Activated T-helper 9 cell treated with anti-CD3 and anti-CD28 coated beads, Interleukin-2, amount 50 U/mL, for 16 hours (primary cell): ENCODE measurements at places on chromosomes 1 and 21.

- no peak for DNase-seq
Measured at GRCh38 chr1:103492003-103492625, 33.4 kb upstream of the RNPC3 start.

GRCh38 chr21:35236090-35236489, 187.0 kb upstream of the RUNX1 start:
- DNase-seq, result no peak

GRCh38 chr1:58573705-58574591, 3.1 kb downstream of the TACSTD2 start:
- DNase-seq, result no peak

- no peak for DNase-seq
Measured at GRCh38 chr1:171115280-171115897, 24.7 kb downstream of the FMO3 start.

DNA sequence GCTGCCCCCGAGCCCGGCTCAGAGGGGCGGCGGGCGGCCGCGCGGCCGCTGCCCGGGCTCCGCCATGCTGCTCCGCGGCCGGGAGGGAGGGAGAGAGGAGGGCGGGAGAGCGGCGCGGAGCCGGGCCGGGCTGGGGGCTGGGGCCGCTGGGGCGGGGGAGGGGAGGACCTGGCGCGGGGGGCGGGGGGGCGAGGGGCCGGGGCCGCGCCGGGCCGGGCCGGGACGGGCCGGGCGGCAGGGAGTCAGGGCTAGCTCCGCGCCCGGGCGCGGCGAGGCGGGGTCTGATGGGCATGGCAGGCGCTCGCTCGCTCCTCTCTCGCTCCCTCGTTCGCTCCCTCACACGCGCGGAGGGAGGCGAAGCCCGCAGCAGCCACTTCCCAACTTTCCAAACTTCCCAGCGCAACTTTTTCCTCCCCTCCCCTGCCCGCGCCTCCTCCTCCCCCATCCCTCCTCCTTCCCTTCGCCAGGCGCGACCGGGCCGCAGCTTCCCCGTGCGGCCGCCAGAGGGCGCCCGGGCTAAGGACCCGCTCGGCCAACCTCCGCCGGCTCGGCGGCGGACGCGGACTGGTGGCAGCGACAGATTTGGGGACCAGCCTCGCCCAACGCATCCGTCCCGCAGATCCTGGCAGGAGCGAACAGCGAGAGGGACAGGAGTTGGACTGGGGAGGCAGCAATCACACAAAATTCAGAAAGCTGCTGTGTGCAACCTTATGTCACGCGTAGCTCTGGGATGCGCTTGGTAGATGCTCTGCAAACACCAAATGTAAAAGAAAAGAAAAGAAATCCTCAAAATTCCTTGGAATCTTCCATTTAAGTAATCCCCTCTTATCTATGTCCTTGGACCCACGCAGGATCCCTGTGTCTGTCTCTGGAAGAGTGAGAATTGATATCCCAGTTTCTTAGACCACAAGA, at the start of gene TRABD2B:
TRABD2B (minus strand) TSS at position 97 of the 912 bp plus-strand sequence.
- DNase-seq, result peak; percentile 42

DNA sequence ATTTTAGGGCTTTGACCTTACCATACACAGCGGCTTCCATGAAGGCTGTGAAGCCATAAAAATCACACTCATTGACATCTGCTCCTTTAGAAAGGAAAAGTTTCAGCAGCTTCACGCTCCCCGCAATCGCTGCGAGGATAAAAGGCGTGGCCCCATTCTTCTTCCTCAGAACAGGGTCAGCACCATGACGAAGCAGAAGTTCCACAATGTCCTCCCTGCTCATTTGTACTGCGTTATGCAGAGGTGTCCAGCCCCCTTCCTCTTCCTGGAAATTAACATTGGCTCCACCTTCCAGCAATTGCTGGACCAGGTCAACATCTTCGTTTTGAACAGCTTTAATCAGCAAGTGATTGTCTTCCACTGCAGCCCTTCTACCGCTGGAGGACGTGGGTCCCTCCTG, 2.7 kb downstream of the RNASEL start:
- no peak for DNase-seq

DNA sequence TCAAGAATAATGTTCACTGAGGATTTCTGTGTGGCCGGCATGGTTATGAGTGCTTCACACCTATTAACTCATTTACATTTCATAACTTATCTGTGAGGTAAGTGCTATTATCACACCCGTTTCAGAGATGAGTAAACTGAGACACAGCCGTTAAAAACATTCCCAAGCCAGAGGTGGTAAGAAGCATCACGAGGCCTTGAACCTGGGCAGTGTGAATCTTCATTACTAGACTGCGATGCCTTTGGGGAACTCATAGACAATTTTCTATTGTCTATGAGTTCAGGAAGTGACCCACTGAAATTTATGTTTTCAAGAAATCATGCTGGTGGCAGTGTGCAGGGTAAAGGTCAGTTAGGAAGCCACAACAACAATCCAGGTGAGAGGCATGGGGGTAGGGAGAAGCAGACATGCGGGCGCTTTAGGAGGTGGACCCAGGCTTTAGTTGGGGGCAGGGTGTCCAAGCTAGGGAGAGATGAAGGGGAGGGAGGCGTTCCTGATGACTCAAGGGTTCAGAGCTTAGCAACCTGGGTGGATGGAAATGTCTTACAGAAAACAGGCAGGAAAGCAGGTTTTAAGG, 14.5 kb downstream of the GNG12 start:
- no peak for DNase-seq

DNA sequence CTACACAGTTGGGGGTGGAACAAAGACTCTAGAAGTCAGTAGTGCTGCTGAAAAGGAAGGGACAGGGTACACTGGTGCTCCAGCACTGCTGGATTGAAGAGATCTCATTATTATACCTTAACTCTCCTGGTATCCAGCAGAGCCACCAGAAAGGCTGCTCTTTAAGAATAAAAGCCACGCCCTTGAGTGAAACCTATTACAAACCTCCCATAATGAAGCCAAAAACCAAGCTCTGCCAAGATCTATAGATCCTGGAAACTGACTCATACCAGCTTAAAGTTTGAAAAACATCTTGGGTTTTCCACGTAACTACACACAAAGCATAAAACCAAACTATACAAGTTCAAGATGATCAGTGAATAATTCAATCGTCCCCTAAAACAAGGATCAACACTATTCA, 38.0 kb downstream of the ADSS2 start:
- no peak for DNase-seq

DNA sequence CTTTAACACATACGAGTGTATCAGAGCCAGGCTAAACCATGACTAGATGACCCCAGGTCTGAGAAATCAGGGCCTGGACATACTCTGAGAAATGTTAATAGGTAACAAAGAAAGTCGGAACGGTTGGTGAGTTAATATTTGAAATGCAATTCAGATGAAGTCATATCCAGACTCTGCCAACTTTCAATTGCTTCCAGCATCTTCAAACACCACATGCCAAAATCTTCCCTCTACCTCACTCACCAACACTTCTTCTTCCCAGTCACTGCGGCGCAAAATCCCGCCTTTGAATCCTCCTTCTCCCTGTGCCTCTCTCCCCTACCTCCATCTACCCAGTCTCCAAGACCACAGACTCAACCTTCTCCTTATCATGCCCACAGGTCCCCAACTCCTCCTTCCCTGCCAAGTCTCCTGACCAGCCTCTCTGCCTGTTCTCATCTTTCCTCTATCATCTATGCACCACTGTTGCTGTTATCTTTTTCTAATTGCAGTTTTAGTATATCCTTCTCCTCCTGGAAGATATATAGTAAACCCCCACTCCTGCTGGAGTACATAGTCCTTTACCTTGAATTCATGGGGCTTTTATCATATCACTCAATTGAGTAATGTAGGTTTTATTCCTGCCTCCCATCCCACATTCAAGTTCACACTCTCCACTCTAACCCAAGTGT, 41.3 kb downstream of the ZBTB18 start:
- DNase-seq, result no peak

DNA sequence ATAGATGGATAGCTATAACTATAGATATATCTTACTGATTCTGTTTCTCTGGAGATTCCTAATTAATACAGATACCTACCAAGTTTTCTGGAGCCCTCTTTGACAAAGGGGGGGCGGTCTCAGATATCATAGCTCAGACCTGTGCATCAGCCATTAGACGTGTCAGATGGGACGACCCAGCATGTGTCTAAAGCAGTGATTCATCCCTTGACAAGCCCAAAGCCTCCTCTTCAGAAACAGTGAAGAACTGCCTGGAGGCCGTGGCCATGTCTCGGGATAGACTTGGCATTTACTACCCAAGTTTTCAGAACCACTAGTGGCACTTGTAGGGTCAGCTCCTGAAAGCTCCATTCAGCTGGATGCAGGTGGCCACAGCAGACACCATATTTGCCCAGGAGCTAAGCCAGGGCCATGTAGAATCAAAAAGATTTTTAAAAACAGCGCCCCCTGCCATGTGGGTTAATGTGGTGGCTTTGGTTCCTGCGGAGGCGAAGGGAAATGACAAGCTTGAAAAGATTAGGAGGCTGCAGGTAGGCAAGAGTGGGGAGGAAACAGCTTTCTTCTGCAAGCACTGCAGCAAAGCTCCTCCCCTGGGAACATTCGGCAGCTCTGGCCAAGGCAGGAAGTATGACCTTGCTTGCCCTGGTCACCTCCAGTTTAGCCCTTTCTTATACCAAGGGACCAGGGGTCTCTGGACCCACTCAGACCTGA, 82.2 kb downstream of the FBXO2 start:
- DNase-seq, result no peak

DNA sequence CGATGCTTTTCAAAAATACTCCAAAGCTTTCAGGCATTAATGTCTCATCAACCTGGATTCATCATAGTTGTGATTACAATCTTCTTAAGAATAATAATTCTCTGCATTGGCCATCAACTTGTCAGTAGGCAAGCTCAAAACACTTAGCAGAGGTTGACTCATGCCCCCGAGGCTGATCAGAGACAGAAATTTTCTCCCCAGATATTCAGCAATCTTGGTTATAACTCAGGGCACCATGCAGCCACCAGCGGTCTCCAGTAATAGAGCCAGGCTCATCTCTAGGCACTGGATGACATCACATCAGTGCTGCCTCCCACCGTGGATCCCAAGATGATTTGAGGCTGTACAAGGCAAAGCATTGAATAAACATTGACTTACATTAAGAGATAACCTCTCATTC, 14.3 kb upstream of the IFFO2 start:
- no peak for DNase-seq

DNA sequence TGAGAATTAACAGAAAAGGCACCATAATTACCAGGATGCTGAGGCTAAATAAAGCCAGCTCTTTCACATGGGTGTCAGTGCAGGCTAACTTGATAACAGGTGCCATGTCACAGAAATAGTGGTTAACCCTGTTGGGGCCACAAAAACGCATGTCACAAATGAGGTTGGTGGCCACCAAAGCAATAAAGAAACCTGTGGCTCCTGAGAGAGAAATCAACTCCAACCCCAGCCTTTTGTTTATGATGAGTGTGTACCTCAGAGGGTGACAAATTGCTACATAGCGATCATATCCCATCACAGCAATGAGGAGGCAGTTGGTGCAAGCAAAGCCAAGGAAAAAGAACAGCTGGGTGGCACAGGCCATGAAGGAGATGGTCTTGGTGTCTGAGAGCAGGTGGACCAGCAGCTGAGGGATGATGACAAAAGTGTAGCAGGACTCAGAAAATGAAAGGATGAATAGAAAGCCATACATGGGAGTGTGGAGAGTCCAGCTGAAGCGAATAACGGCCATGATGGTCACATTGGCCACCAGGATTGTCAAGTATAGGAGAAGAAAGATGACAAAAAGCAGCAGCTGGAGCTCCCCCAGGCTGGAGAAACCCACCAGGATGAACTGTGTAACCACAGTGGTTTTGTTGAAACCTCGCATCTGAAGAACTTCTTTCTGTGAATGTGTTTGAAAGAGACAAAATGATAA, at the start of gene OR10T2:
OR10T2 (minus strand) TSS at position 649 of the 697 bp plus-strand sequence; CDS start at position 649, 0 bp downstream.
- DNase-seq, result no peak

GRCh38 chr1:71638081-71638766, 557.4 kb upstream of the ZRANB2 start:
- no peak for DNase-seq

GRCh38 chr21:44925378-44925755, 4.7 kb upstream of the ITGB2 start:
- no peak for DNase-seq

DNA sequence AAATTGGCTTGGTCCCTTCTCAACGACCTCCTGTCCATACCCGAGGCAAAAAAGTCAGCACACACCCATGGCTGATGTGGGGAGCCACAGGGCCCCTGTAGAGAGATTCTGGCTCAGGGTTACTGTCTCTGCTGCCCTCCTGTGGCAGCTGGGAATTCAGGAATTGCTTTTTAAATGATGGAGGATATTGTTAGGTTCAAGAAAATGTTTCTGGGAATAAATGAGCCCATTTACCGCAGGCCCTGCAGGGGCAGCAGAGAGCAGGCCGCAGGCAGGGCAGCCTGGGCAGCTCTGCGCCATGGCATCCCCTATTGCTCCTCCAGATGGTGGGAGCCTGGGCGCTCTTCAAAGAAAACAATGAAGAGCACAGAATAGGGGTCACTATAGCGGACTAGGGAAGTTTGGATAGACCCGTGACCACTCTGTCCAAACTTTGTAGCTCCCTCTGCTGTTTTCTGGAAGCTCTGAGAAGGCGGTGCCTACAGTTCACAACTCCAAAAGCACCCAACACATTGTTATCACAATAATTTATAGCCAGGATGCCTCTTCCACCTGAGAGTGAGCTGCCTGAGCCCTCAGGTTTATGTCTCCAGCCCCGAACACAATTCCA, 201.1 kb downstream of the BACH1 start:
- no peak for DNase-seq
